Neural cell (in vitro differentiated cells): ENCODE measurements at places on chromosomes 1 and 21. TPM values are rescaled to one million over a fixed set of nuclear protein-coding genes. Genes with fewer than 3 reads are reported as not detected.

FLG gene
- not detected in 2 replicates for polyA plus RNA-seq

TIPRL gene
- 98.1 and 131 TPM in 2 replicates for polyA plus RNA-seq

ADAMTS4 gene
- polyA plus RNA-seq: 0.04 TPM in 1 of 2 replicates, not detected in the other

UBASH3A gene
- not detected in 2 replicates for polyA plus RNA-seq

KRTAP11-1 gene
- polyA plus RNA-seq: not detected in 2 replicates

DCST1 gene
- not detected in 2 replicates for polyA plus RNA-seq
